Esophagus muscularis mucosa (tissue), 4 donors: ENCODE measurements at places on chromosomes 3 and 15.

DNA sequence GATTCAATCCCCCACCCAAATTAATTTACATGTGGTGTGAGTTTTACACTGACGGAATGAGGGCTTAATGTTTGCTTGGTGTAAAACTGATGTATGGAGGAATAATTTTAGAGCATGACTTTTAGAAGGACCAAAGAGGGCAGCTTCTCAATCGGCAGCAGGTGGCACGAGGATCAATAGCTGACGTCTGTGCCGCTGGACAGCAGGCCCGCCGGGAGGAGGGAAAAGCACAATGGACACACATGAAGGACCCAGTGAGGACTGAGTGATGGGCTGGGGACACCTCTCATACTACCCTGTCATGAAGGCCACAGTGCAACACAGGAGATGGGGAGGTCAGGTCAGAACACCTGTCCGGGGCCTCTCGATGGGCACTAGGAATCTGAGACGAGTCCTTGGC is 61.4 kb upstream of the NSMCE3 start:
- no peak for DNase-seq

GRCh38 chr15:98807262-98807661 is 158.9 kb downstream of the IGF1R start:
- no peak for DNase-seq

GRCh38 chr15:60179786-60180391 is 175.8 kb downstream of the FOXB1 start:
- DNase-seq, result no peak

- no peak for DNase-seq
These were observed 451.6 kb upstream of the SEMA6D start for GRCh38 chr15:47265686-47266085.

- no peak for DNase-seq
These were observed 51.5 kb upstream of the CFAP20DC start for GRCh38 chr3:59101231-59101736.

DNA sequence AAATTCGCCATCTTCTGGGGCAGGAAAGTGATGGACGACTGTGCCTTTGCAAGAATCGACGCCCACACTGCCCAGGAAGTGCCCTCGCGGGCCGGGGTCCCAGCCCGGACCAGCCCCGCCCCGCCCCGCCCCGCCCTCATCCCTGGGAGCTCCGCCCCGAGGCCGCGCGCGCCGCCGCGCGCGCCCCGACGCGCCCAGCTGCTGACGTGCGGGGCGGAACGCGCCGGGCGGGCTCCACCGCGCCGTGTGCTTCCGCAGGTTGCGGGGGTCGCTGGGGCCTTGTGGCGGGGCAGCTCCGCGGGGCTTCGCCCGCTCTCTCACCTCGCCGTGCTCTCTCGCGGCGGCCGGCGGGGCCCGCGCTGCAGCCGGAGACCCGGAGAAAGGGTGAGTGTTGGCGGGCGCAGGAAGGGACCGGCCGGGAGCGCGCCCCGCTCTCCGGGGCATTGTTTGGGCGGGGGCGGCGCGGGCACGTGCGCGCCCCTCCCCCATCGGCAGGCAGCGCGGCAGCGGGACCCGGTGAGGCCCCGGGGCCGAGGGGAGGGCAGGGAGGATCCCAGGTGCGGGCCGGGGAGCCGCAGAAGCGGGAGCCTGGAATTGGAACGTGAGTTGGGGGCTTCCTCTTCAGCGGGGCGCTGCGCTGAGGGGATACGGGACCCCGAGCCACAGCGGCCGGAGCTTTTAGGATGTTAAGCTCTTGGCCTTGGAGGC is at the start of gene YEATS2:
Gene YEATS2 (plus strand): TSS at position 188 of the 708 bp plus-strand sequence. CDS start 17,366 bp downstream, outside the sequence.
- DNase-seq, result no peak

DNA sequence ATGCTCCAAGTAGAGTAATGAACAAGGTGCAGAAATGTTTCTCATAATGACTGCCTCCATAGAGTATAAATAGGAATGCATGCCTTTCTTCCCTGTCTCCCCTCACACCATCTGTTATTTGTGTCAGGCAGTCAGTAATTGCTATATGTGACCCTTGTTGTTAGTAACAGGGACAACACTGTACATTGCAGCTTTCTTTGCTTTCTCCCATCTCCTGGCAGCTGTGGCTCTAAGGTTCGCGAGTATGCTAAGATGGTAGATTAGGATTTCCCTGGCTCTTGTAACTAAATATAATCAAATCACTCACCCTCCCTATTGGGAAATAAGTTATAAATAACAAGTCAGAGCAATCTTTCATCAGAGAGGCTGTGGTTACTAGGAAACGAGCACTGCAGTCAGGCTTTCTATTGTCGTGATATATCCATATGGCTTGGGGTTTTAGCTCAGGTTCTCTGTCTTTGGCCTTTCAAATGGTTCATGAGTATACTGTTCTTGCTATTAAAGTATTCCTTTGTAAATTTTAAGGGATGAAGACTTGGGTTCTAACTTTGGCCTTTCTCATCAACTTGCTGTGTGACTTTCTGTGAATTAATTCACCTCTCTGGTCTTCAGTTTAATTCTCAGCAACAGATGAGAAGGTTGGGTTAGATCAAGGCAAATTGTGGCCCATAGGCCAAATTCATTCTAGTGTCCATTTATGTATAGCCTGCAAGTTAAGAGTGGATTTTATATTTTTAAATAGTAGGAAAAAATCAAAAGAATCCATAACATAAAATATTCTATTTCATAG is 8.1 kb upstream of the MINDY4B start:
- DNase-seq, result no peak

DNA sequence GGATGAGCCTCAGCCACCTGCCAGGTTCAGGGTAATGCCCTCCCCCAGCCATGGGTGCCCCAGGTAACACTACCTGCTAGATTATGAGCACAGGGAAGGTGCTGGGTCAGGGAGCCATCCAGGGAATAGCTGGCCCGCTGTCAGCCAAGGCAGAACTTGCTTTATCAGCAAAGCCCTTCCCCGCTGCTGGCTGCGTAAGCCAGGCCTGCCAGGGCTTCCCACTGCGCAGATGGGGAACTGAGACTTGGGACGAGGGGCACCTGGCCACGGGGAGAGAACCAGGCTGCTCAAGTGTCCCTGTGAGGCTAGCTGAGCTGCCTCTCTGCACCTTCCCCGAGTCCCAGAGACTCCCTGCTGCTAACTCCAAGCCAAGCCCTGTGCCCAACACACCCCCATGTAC is 45.4 kb downstream of the CACNA2D2 start:
- DNase-seq, result no peak
